Mammary epithelial cell (primary cell): ENCODE measurements at places on chromosomes 5 and 9.

DNA sequence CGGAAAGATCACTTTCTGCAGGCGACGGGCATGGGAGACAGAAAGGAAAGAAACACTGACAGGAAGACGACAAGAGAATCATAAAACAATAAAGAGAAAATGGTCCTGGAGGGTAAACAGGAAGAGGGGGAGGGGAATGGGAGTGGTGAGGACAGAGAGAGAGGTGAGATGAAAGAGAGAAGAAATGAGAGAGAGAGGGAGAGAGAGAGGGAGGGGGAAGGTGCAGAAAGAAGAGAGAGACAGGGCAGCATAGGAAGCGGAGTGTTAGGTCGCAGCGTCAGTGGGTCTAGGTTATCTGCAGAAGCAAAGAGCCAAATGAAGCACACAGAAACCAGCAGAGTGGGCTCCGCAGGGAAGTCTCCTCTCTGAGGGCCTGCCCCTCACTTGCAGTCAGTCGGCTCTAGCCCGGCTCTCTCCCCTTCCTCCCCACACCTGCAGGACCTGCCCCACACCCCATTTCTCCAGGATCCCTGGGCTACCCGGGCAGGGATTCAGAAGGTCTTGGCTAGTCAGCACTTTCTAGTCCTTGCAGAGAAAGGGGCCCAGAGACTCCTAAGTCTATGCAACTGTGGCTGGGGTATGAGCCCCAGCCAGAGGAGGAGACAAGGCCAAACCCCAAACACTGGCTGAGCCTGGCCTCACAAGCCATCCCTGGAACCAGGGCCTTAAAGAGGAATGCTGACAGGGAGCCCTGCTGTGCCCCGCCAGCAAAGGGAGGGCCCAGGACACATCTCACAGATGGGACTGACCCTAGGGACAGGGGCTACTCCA, 29.7 kb upstream of the MEIKIN start:
- no peak for DNase-seq

DNA sequence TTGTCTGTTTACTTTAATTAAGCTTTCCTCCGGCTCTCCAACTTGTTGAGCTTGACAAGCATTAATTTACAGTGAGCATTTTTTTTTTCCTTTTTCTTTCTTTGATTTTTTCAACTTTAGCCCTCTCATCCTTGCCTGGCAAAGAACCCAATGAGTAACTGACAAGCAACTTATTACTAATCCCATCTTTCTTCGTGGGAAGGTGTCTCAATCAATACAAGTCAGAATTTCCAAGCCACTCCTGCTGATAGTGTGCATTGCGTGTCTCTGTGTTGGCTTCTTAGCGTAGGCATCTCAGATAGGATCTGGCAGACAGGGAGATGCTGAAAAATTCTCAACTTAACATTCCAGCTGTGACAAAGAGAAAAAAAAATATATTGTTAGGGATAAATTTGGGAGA, 527.7 kb upstream of the WWC1 start:
- peak; percentile 85 for DNase-seq

DNA sequence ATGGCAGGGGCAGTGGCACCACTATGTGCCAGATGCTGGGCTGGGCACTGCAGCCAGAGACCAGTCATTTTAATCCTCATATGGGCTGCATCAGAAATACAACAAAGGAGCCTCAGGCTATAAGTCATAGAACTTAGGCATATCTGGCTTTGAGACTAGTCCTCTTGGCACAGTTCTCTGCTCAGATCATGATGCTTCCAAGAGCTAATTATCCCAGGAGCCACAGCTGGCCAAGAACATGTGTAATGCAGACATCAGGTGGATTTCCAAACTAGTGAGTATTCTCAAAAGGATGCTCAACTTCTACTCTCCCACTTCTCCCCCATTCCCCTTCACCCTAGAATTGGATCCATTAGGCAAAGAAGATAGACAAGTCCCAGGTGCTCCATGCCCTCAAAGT, 562.2 kb upstream of the TRPC7 start:
- no peak for DNase-seq

DNA sequence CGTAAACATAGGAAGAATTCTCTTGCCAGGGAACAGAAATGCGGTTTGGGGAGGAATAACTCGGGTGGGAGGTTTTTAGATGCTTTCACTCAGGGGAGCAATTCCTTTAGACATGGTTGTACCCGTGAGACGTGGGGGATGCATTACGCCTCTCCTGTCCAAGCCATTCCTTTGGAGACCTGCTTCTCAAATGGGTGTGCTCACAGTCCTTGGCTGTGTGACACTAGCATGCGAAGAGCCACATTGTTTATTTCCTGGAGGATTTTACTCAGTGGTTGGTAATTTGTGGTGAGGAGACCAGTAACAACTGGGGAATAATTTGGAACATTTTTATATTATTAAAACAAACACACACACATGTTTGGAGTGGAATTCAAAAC, 18.5 kb downstream of the COL15A1 start:
- no peak for DNase-seq

DNA sequence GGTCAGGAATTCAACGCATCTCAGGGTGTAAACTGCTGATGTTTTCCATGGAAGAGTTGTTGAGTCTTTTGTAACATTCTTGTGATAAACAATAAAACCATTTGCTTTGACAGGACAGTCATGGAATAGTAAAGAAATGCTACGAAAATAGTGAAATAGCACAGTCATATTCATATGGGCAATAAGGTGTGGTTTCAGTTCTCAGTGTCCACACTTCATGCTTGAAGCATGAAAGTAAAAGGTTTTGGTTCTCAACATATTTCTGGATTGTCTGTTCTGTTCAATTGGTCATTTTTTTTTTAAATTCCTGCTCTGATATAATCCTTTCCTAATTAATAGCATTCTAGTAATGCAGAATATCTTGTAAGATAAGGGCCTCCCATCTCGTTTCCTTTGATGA, 467.6 kb upstream of the ZNF608 start:
- no peak for DNase-seq

DNA sequence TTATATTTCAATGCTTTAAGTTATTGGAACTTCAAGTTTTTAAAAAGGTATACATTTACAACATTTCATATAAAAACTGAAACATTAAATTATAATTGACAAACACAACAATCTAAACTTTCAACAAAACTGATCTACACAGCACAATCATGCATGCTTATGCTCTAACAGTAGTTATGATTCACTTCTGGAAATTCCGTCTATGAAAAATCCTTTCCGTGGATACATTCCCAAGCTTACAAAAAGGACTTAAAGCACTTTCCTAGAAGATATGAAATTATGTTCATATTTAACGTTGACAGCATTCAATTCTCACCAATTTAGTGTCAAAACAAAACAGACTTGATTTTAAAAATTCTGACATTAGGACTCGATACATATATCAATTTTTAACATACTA, 3.7 kb downstream of the HNRNPH1 start:
- DNase-seq = peak; percentile 53

GRCh38 chr9:27041746-27042145, 36.3 kb upstream of the LRRC19 start:
- DNase-seq = no peak

GRCh38 chr5:175573493-175574269, 84.2 kb upstream of the HRH2 start:
- DNase-seq = no peak

GRCh38 chr5:176857216-176857893, 41.8 kb downstream of the HK3 start:
- no peak for DNase-seq

- peak; percentile 68 for DNase-seq
These were observed 15.9 kb downstream of the OR2V1 start for GRCh38 chr5:181114844-181115778.

GRCh38 chr5:176796411-176796810, 13.9 kb upstream of the UNC5A start:
- no peak for DNase-seq

GRCh38 chr5:55316837-55317236, 9.0 kb downstream of the MTREX start:
- DNase-seq = no peak

- peak; percentile 90 for DNase-seq
These were observed 786.5 kb upstream of the ACO1 start for GRCh38 chr9:31597977-31598376.

GRCh38 chr5:97006454-97007060, 70.7 kb downstream of the LNPEP start:
- DNase-seq = no peak
